ENCODE measurements at places on chromosomes 16 and 17.
A peak's percentile ranks its signal among the peaks of the same experiment; 100 is the strongest.

DNA sequence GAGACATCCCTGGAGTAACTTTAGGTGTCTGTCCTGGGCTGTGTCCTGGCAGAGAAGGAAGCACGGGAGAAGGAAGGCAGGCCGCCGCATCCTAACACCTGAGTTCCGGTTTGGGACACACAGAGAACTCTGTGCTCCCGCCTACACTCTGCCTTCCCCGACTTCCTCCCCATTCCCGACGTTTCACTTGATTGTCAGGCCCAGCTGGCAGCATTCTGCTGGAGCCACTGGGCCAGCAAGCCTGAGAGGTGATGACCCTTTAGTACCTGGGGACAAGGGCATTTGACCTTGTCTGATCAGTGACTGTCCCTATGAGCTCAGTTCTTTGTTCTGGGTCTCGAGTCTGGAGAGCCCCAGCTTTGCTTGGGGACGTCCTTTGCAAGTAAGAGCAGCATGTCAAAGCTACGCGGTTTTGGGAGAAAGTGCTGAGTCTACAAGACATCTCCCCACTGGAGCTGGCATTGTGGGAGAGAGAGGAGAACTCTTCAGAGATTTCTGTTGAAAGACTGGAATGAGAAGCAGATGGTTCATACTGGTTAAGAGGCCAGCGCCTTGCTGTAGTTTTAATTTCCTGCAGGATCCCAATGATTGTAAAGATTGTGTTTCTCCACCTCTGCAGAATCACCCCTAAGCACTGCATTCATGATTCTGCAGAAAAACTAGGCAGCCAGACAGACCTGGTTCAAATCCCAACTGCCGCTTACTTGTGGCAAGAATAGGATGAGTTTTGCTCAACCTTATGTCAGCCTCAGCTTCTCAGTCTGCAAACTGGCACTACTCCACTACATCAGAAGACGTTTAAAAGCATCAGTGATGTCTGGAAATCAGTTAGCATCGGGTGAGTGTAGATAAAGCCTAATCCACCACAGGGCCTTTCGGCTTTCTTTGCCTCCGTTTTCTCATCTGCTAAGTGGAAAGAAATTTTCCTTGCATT, 20.6 kb downstream of the ABAT start:
- no peak for DNase-seq

DNA sequence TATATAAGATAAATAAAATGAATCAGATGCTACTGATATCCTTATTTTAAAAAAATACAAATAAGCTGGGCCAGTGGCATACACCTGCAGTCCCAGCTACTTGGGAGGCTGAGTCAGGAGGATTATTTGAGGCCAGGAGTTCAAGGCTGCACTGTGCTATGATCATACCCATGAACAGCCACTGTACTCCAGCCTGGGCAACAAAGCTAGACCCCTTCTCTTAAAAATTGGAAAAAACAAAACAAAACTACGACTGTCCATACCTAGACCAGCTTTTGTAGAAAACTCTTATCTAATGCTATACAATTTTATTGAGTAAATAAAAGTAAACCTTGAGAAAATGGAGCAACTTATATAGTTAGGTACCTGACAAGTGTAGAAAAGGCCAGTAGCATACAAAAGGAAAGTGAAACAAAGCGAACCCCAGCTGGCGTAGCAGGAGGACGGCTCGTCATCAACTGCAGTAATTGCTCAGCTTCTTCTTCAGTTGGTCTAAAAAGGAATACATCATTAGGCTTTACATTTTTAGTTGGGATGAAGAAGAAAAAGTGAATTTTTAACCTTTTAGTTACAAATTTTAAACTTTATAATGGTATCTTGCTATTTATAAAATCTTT, 23.6 kb downstream of the INTS2 start:
- DNase-seq: no peak

GRCh38 chr17:19928299-19928698, 49.3 kb downstream of the AKAP10 start:
- no peak for DNase-seq

GRCh38 chr16:2095315-2095853, 40.3 kb downstream of the PKD1 start:
- DNase-seq: peak; percentile 86

DNA sequence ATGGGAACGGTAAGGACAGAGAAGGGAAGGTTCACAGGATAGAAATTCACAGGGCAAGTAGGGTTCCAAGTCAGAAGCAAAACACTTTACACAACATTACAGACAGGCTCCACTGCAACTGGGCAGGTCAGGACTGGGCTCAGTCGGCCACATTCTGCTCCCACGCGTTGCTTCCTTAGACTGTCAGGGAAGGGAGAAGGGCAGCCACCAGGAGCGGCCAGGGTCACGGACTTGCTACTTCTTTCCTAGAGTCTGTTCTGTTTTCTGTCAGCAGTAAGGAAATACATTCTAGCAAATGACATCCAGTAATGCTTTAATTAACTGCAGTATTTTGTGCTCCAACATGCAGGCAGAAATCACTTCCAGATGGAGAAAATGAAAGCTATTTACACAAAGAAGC, 160.3 kb upstream of the RPH3AL start:
- no peak for DNase-seq

- DNase-seq: peak; percentile 59
These were observed 488 bp downstream of the HOXB9 start for GRCh38 chr17:48625495-48626244.

- DNase-seq: peak; percentile 37
These were observed 185.3 kb upstream of the CACNG3 start for GRCh38 chr16:24070851-24071250.

DNA sequence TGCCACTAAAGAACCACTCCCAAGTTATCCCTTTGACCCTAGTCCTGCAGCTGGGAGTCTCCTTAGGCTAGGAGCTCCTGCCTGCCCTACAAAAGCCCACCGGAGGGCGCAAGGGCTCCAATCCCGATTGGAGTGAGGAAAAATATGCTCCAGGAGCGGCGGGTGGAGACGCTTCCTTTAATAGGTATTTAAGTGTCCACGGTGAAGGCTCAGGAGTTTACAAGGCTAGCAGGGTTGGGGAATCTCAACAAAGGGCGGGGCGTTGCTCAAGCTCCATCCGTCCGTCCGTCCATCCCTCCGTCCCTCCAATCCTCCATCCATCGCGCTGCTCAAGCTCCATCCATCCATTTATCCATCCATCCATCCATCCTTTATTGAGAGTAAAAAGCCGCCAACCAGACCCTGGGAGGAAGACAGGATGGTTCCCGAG, 556 bp upstream of the SPNS1 start:
- peak; percentile 72 for DNase-seq

DNA sequence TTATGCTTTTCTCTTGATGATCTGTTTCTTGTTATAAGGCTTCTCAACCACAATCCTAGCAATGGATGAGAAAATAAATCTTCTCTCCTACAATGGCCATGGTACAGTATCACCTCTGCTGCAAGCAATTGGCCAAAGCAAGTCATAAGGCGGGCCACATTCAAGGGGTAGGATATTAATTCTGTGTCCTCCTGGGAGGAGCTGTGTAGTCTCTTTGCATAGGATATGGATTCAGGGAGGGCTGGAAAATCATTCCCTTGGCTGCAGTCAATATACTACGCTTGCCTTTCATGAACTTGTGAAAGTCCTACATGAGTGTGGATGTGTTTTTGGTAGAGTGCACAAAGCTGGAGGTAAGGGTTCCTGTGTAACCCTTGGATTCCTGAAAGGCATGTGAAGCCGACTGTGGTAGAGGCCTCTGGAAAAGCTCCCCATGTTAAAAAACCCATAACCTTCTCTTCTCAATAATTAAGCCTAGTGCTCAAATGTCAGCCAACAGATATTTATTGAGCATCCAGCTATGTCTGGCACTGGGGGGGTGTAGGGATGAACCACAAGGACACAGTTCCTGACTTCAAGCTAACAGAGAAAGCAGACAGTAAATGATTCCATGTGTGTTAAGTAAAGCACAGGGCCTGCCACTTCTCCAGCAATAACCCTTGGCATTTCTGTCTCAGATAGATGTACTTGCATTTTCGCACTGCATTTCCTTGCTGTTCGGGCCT, 147.6 kb upstream of the HS3ST3A1 start:
- DNase-seq: no peak

- DNase-seq: no peak
These were observed 77.4 kb downstream of the RPA1 start for GRCh38 chr17:1907216-1907631.

GRCh38 chr17:21094298-21094704, 32.5 kb upstream of the DHRS7B start:
- no peak for DNase-seq

GRCh38 chr16:69150146-69150865, 17.9 kb downstream of the UTP4 start:
- DNase-seq: peak; percentile 44

- no peak for DNase-seq
These were observed at the start of gene SPNS3 for GRCh38 chr17:4433515-4434031. SPNS3 (plus strand) TSS chr17:4433940; CDS start chr17:4433968, 28 bp downstream.

DNA sequence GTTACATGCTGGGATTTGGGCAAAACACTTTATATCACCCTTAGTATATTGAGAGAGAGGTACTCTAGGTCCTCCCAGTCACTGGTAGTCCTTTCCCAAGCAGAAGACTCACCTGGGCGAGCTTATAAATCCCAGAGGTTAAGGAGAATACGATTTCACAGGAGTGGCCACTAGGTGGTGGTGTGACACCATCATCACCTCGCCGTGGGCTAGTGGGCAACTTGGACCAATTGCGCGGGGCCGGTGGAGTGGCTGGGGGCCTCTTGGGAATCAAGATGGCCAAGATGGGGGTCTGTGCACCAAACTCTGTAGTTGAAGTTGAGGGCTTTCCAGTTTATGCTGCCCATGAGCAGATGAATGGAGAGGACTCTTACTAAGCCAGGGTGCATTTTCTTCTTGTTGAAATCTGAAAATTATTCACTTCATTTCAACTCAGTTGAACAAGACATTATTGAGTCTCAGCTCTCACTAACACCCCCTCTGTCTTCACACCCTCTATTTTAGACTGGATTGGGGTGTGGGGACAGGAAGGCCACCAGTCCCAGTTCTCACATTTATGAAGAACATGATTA, 38.2 kb upstream of the PIRT start:
- peak; percentile 15 for DNase-seq

- DNase-seq: no peak
These were observed 56.5 kb downstream of the SNTB2 start for GRCh38 chr16:69243479-69243878.

DNA sequence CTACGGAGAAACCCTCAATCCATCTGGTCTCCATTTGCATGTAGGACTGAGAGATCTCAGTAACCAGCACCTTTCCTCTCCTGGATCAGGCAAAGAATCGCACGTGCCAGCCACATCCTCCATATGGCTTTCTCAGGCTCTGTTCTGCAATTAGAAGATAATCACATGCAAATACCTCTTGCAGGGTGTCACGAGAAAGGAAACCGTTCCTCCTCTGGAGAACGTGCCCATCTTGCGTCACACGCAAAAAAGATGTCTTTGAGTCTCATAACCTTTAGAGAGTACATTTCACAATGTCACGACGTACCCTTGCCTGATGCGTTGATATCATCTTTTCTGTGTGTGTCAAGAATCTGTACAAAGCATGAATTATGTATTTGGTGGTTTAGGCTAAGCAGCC, 36.2 kb upstream of the DNAH17 start:
- no peak for DNase-seq

GRCh38 chr16:26195225-26195624, 503.5 kb downstream of the HS3ST4 start:
- no peak for DNase-seq

GRCh38 chr17:39196241-39196807, 1.1 kb downstream of the CACNB1 start:
- no peak for DNase-seq

DNA sequence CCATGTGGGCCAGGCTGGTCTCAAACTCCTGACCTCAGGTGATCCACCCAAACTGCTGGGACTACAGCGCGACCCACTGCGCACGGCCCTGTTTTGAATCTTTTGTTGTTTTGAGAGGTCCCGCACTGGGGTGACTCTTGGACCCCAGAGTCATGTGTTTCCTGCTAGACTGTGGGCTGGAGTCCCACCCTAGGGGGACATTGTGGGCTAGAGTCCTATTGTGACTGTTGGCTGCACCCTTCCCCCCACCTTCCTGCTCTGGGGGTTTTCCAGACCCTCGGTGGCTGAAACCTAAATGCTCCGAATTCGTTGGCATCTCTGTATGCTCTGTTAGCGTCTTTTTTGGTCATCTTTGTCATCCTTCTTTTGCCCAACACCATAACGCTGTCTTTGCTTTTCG, 16.0 kb downstream of the NUPR1 start:
- no peak for DNase-seq

- no peak for DNase-seq
These were observed 14.7 kb downstream of the TMEM11 start for GRCh38 chr17:21199311-21199710.
